Bone marrow (tissue), 2 donors: ENCODE measurements at places on chromosomes 7 and 10.
A peak's percentile ranks its signal among the peaks of the same experiment; 100 is the strongest.

DNA sequence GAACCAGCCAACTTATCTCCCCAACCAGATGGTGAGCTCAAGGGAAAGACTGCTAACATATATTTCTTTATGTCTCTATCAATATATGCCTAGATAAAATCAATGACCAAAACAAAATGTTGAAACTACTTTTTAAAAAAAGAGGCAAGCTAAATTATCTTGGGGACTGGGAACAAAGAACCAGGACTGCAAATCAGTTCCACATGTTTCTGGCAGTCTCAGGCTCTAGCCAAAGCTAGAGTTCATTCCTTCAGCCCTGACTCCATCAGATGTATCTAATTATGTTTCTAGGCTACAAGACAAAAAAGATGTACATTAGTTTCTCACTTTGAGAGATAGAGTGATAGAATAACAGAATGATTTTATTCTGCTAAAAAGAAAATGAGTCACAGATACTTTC, 1290.3 kb upstream of the SORCS1 start:
- no peak for DNase-seq

- DNase-seq = no peak
Observed at GRCh38 chr7:132498319-132498718, 78.0 kb downstream of the PLXNA4 start.

DNA sequence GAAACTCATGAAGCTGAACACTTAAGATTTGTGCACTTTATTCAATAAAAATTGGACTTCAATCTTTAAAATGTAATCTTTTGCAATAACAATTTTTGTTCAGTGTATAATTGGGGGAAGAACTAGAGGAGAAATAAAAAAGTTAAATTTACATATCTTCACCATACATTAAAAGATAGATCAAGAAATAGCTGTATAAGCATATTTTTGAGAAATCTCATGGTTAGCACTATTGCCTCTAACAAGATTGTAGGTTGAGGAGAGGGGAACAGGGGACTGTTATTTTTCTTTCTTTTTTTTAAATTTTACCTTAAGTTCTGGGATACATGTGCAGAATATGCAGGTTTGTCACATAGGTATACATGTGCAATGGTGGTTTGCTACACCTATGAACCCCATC, 5.3 kb downstream of the AMPH start:
- DNase-seq = no peak

- DNase-seq = no peak
Observed at GRCh38 chr10:104501864-104502579, 139.1 kb upstream of the SORCS3 start.

DNA sequence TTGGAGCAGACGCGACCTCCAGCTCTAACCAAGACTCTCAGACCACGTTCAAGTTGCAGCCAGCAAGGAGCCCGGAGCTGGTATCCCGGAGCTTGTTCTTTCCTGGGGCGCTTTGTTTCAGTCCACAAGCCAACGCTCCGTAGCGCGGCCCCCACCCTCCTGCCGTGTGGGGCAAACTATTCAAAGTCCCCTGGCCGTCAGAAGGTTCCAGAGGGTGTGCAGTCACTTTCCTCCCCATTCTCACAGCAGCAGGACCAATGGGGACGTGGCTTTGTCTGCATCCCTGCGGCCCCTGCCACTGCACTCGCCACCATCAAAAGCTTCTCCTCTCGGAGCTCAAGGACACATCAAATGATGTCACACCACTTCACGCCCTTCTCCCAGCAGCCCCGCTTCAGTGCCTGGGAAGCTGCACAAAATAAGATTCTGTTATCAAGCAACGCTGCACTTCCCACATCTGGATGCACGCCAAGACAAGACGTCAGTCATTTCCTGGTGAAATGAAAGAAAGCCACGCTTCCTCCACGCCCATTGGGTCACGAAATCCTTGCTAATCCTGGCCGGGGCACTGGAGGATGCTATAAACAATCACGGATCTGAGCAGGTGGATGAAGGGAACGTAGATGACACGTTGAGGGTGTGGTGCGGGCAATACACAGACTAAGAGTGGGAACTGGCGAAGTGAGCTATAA, 348.2 kb downstream of the PTPRN2 start:
- DNase-seq = no peak

GRCh38 chr7:101953248-101953819, 135.9 kb downstream of the CUX1 start:
- DNase-seq = peak; percentile 26

DNA sequence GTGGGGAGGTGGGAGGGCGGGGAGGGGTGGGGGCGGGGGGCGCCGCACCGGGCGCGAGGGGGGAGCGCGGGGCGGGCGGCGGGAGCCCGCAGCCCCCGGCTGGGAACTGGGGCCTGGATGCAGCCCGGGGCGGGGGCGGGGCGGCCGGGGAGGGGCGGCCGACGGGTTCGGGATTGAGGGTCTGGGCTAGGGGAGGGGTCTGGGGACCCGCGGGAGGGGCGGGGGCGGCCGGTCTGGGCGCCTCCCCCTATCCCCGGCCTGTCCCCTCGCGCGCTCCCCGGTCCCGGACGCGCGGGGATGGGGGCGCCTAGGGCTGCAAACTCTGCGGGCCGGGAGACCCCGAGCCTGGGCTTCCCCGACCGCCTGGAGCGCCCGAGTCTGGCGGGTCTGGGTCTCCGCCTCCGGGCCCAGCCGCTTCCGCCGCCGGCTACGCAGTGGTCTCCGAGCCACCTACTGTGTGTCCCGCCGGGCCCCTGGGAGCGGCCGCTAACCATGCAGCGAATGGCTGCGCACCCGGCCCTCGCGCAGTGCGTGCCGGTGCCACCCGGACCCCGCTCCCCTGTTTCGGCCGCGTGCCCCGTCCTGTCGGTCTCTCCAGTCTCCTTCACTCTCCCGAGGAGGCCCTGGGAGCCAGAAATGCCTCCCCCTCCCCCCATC, 375 bp upstream of the FGF8 start:
- no peak for DNase-seq

GRCh38 chr10:97721871-97722780, 8.6 kb downstream of the MARVELD1 start:
- DNase-seq = no peak

GRCh38 chr7:29884399-29885272, 78.3 kb downstream of the WIPF3 start:
- no peak for DNase-seq

- DNase-seq = no peak
Observed at GRCh38 chr7:80773787-80774508, 135.5 kb downstream of the CD36 start.

DNA sequence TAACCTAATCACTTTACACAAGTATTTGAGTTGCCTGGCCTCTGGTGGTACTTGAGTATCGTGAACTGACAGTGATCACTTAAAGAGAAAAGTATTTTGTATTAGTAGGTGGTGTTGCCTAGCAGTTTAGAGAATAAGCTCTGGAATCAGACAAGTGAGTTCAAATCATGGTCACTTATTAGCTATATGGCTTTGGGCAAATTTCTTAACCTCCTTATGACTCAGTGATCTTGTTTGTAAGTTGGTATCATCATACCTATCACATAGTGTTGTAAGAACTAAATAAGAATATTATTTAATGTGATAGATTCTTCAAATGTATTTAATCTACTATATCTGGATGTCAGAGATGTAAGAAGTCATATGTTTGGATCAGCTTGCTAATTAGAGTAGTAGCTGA, 163.8 kb downstream of the RNF133 start:
- no peak for DNase-seq

DNA sequence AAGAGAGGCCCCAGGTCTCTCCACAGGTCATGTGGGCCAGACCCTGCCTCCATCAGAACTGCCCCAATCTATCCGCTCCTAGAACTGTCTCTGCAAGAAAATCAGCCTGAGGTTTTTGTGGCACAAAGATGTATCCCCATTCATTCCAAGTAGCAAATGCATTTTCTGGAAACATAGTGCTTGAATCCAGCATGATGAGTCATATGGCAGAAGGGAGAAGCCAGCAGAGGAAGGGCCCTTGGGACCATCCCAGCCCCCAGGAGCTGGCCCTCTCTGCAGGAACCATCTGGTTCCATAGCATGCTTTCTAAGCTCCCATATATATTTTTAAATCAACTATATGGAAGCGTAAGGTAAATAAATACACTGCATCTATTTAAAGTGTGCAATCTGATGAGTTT, 563.2 kb downstream of the GALNT17 start:
- no peak for DNase-seq

DNA sequence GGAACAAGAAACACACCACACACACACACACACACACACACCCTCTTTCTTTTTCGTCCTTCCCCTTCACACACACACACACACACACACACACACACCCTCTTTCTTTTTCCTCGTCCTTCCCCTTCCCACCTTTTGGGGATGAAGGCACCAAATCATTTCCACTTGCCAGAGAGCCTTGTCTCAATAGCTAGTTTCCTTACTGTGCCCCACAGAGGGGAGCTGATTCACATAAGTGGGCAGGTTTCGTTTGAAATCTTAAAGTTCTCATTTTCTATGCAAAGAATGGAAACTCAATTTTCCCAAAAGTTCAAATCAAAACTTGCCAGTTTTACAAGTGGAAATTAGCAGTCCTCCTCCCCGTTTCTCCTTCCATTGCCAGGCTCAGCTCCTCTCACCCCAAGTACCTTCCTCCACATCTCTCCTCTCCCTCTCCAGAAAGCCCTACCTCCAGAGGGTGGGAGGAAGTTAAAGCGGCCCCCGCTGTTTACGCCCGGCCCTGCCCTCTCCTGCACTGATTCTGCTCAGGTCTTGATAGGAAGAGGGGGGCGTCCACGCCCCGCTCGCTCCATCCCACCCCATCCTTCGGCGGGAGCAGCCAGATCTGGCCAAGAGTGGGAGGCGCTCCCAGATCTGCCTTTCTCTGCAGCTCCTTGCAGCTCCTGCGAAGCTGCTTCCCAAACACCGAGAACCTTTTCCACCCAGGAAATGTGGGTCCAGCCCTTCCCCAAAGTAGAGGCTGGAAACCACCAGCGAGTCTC, 1.3 kb downstream of the CTTNBP2 start:
- no peak for DNase-seq

- DNase-seq = no peak
Observed at GRCh38 chr7:132509643-132510042, 66.6 kb downstream of the PLXNA4 start.

GRCh38 chr7:94761451-94761850, 105.5 kb upstream of the SGCE start:
- no peak for DNase-seq

DNA sequence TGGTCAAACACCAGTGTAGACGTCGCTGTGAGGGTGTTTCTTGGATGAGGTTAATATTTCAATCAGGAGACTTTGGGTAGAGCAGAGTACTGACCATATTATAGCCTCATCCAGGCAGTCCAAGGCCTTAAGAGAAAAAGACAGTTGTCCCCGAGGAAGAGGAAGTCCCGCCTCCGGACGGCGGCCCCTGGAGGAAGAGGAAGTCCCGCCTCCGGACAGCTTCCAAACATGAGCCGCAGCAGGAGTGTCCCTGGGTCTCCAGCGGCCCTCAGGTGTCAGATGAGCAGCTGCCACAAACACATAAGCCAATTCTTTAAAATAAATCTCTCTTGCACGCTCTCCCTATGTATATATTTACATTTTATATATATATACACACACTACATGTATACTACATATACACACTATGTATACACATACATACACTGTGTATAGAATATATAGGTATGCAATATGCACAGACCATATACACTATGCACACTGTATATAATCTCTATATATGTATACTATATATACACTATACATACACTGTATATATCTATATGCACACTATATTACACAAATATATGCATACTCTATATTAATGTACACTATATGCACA, 37.5 kb downstream of the PWWP2B start:
- DNase-seq = peak; percentile 35

GRCh38 chr7:130956417-130957136, 222.6 kb upstream of the KLF14 start:
- no peak for DNase-seq

- DNase-seq = no peak
Observed at GRCh38 chr7:83947260-83947659, 247.3 kb downstream of the SEMA3A start.

GRCh38 chr7:122984021-122984420, 11.5 kb downstream of the TAS2R16 start:
- DNase-seq = no peak

GRCh38 chr10:28790146-28790545, 112.8 kb downstream of the BAMBI start:
- no peak for DNase-seq

- no peak for DNase-seq
Observed at GRCh38 chr10:129375912-129376311, 91.1 kb upstream of the MGMT start.

DNA sequence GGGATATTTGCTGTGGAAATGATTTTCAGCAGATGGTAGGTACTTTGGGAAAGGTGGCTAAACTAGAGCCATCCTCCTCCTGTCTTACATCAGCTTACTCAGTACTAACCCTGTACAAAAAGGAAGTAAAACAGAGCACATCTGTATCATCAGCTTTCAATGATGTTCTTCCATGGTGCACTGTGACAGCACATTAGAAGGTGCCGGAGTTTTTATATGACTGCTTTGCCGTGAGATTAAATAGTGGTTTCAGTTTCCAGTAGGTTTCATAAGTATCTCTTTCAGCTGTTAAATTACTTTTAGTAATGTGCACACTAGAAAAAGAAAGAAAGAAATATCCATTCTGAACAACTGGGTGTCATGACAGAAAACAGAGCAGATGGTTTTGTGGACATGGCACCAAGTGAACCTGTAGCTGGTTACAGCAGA, 86.5 kb downstream of the ARID5B start:
- DNase-seq = peak; percentile 75

- no peak for DNase-seq
Observed at GRCh38 chr7:135918134-135918533, 59.0 kb downstream of the MTPN start.

DNA sequence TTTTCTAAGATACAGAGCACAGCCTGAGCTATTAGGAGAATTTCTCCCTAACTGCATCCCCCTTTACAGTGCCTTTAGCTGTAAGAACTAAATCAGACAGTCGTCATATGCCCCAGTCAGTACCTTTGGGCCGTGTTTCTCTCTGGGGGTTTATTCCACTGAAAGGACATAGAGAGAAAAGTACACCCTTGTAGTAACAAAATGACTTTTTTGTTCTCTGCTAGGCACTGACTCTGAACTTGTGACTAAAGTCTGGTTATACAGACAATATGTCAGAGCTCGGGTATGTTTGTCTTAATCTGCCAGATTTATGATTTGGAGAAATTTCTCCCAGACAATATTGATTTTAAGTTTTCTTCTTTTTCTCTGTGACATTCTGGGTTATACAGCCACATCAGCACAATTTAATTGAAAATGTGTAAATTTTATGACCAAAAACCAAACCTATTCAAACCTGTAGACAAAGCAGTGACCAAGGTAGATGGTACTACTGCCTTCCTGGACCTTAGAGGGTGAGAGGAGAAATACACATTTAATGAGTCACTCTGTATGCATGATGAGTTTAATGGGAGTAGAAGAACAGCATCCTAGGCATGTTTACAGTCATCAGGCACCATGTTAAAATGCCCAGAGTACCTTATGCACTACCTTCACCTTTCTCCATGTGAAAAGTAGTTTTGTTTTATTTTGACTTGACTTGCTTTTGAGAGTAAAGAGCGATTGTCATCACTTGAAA, 156.1 kb upstream of the PLXDC2 start:
- no peak for DNase-seq

- DNase-seq = no peak
Observed at GRCh38 chr7:155928583-155928982, 116.3 kb upstream of the SHH start.

- no peak for DNase-seq
Observed at GRCh38 chr7:86598311-86598710, 45.4 kb upstream of the GRM3 start.
